ENCODE measurements at places on chromosomes 2 and 18.
A peak's percentile ranks its signal among the peaks of the same experiment; 100 is the strongest.

DNA sequence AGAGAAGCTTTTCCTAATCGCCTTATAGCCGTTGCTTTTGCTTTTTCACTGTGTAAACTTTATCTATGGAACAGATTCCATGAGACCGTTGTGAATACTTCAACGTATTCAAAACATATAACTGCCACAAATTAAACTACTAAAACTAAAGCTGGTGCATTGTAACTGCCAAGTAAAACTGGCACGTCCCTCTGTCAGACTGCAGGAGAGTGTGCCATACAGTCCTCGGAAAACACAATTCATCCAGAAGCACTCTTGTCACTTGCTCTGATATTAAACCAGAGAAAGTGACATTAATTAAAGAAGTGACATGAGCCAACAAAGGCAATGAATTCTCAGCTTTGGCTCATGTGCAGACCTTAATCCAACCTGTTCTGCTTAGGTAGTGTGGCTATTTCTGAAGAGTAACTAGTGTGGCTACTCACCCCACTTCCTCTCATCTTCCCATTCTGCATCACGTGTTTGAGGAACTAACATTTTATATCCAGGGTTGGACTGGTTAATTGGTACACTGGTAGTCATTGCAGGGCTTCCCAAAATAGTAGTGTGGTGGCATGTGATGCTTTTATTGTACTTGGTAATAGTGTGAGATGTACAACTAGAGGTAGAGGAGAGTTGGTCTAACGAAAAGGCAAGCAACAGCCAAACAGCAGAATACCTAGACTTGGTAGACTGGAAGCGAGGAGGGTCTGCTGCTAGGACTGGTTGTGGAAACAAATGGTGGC is 9.7 kb downstream of the VRK2 start:
- DNase-seq, result peak; percentile 44

- no peak for DNase-seq
Measured at GRCh38 chr2:190497428-190497827, 37.1 kb downstream of the NEMP2 start.

GRCh38 chr18:66752733-66753132 is 148.8 kb upstream of the CDH19 start:
- no peak for DNase-seq

- peak; percentile 96 for DNase-seq
Measured at GRCh38 chr2:237662671-237663093, 35.3 kb downstream of the LRRFIP1 start.

DNA sequence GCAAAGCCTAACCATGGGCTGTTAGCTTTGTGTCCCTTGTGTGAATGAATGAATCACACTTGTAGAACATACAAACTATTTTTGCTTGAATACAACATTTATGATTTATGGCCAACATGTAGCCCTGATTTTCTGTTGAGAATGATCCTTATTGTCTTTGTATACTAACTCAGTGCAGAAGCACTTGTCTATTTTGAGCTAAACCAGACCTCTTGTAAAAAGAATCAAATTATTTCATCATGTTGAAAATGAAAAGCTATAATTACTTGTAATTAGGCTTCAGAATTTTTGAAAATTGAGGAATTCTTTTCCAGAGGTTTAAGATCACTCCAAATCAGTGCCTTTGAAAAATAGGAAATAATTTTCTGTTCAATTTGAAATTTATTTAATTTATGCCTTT is 85.9 kb downstream of the ZNF407 start:
- DNase-seq, result no peak

GRCh38 chr2:215358312-215358845 is 46.5 kb downstream of the ATIC start:
- DNase-seq, result no peak

- no peak for DNase-seq
Measured at GRCh38 chr2:128016620-128017019, 11.2 kb downstream of the SAP130 start.

- no peak for DNase-seq
Measured at GRCh38 chr18:22556222-22557167, 138.8 kb upstream of the CTAGE1 start.

DNA sequence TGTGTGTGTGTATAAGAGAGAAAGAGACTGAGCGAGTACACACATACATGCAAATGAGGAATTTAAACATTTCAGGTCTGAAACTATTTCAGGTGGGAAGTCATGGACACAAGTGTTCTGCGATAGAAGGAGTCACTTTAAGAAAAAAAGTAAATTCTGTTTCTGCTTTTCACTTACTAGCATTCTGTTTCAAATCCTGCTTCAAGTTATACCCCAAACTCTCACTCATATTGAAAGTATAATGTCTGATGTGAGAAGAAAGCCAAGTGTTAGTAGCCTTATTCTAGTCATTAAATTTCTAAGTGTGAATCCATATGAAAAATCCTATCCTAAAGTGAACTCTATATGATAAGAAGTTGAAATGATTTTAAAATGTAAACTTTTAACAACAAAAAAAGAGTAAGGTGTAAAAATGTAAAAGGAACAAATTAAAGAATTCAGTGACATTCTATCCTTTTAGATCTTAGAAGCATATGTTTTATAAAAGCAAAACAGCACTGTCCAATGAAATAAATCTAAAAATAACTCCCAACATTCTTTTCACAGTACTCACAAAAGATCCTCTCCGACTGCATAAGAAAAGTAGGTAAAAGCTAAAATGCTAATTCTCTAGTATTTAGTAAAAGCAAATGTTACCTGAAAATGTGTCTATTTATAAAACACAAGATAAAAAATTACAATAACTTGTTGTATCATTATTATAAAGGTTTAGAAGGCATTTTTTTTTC is 570.6 kb downstream of the ZEB2 start:
- DNase-seq, result no peak

DNA sequence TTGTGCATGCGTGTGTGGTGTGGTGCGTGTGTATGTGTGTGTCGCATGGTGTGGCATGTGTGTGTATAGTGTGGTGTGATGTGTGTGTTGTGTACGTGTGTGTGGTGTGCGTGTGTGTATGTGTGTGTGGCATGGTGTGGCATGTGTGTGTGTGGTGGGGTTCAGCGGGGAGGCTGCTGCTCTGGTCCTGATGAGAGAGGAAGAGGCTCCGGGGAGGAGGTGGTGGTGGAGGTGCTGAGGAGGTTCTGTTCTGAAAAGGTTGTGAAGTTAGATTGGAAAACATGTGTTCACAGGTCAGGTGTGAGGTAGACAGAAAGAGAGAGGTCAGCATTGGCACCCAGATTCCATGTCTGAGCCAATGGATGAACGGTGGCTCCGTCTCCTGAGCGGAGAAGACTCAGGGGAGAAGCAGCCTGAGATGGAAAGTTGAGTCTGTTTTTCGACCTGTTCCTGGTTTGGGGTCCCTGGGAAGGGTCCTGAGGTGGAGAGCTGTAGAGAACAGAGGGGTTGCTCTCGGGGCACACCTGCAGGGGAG is 67.2 kb upstream of the HDAC4 start:
- DNase-seq, result no peak

DNA sequence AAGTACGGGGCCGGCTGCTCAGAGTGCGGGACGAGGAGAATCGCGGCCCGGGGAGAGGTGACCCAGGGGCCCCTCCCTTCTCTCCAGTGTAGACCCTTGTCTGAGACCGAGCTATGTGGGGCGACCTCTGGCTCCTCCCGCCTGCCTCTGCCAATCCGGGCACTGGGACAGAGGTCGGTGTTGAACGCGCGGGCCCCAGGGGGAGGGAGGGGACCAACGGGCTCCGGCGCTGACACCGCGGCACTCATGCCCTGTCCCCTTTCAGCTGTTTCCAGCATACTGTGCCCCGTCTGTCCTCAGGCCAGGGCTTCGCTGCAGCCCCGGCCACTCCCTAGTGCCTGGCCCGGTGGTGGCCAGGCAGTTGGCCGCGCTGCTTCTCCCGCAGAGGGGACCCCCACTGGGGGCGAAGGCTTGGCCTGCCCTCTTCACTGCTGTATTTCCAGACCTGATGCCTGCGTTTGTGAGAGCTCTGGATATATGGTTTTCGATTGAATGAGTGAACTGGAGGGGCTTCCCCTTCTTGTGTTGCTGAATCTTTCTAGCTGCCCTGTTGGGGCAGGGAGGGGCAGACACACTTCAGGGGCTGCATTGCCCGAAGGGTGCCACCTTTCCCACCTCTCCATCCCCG is 809 bp downstream of the DBI start:
- no peak for DNase-seq

DNA sequence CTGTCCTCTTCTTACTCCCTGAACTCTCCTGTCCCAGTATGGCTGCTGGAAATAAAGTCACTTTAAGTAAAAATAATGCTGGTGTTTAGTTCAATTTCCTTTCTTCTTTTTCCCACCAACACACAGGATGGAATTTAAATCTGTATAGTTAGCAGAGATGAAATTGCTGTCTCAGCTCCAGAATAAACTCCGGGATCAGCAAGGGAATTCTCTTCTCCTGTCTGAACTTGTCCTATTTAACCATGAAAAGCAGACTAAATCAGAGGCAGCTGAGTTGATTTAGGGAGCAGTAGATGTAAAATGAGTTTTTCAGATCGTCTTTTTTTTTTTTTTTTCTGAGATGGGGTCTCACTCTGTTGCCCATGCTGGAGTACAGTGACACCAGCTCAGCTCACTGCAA is 25.9 kb downstream of the TTLL4 start:
- no peak for DNase-seq

DNA sequence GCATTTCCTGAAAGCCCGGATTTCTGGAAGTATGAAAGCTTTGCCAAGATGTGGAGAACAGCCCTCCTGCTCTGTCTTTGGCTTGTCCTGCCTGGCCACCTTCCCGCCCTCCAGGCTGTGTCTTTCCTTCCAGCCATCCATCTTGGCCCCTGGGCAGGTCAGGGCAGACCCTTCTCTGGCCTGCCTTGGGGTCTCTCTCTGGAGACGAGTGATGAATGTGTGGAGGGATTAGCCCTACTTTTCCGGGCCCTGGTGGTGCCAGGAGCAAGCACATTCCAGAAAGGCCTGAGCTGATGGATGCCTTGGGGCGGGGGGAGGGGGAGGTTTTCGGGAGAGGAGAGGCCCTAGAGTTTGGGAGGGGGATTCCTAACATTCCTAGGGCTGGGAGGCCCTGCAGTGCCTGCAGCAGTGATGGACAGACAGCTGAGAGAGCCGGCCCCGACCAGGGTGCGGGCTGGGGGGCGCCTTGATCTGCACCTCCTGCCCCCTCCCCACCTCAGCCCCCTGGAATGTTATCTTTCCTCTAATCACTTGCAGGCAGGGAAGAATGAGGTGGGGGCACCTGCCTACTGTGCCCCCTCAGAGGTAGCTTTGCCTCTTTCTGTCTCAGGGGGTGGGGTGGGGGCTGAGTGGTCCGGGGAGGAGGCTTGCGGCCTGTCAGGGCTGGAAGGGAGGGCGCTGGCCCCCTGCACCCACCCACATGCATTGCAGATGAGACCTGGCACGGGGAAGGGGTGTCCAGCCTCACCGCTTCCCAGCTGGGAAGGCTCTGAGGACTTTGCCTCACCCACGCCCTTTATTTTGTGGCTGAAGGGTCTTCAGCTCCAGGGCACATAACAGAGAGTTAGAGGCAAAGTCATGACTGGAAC is 156.2 kb downstream of the DDX1 start:
- no peak for DNase-seq

- DNase-seq, result no peak
Measured at GRCh38 chr2:46775722-46776121, 139.9 kb downstream of the MCFD2 start.

DNA sequence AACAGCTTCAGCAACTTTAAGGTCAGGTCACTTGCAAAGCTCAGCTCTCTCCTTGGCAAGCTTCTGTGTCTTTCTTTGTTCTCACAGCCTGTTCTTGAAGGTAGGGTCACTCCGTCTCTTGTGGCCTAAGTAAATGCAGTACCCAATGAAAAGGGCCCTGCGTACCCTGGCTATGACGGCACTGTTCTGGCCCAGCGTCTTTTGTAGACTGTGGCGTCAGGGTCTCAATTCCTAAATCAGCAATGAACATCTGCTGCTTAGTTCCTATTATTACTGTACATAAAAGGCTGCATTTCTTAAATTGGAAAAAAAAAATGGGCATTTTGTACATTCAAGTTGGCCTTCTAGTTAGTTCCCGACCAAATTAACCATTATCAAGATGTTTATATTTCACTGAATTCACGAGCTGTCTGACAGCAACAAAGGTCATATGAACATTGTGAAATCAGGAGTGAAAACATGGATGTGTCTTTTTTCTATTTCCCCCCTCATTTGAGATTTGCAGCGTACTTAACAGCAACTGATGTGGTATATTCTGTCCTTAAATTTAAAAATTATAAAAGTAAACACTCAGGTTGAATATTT is 17.0 kb upstream of the MTCL1 start:
- DNase-seq, result no peak

GRCh38 chr2:230990899-230991150 is 5.1 kb upstream of the SPATA3 start:
- no peak for DNase-seq

DNA sequence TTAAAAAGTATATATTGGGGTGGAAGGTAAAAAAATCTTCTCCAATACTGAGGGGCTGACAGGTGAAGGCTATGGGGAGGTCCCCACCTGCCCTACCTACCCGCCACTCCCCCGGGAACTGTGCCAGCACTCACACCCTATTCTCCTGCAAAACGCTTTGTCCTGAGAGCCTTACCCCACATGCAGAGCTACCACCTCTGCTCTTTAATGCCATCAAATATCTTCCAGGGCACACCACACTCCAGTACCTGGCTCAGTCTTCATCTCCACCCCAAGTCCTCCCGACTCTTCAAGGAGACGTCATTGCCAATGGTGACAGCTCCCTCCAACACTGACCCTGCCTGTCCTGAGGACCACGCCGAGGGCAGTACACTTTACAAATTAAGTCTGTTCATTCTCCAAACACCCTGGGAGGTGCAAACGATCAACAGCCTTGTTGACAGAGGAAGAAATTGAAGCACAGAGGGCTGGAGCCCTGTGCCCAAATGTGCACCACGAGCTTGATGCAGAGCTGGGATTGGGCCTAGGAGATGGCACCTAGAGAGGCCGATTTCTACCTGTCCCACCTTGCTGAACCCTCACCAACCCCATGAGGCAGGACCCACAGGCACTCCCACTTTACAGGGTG is 6.0 kb upstream of the GPR55 start:
- DNase-seq, result no peak

- no peak for DNase-seq
Measured at GRCh38 chr2:34242763-34243123, 643.6 kb upstream of the FAM98A start.

DNA sequence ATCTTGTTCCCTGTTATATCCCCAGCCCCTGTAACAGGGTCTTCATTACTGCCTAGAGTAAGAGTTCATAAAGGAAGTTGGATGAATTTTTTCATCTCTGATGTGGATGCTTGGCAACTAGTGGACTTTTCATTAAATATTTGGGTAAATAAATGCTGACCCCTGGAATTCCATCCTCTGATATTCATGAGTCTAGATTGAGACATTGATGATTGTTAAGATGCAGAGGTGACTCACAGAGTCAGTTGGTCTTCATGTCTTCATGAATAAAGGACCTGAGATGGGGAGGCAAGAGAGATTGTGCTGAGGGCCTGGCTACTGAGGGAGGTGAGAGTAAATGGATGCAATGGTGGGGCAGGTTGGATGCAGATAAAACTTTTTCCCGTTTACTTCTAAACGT is 132.7 kb upstream of the NT5C1B start:
- no peak for DNase-seq

- DNase-seq, result no peak
Measured at GRCh38 chr18:37242091-37242490, 323.5 kb downstream of the CELF4 start.

GRCh38 chr2:65666156-65666725 is 233.8 kb upstream of the SPRED2 start:
- DNase-seq, result no peak
